NCI-H1417 treated with DMSO at 0.1 percent for 48 hours (cell line): ENCODE measurements at places on chromosomes 12 and 14.

GRCh38 chr12:21648378-21648777, 9.3 kb downstream of the LDHB start:
- DNase-seq, result no peak

- DNase-seq, result no peak
Measured at GRCh38 chr14:75280831-75281653, 2.4 kb downstream of the FOS start.

DNA sequence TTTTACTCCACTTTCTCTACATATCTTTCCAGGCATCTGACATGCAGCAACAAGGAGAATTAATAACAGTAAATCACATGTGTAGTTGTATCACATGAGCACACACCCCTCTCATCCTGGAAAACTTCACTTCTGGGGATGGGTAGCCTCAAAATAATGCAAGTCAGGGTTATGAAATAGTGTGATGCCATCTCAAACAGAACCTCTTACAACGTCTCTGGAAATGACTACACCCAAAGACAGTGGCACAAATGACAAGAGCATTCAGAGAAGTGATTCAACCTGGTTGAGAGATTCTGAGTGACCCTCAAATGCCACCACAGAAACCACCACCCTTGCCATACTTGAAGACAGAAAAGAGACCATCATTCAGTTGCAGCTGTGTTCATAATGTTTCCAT, 2.8 kb downstream of the DIO2 start:
- DNase-seq, result no peak

DNA sequence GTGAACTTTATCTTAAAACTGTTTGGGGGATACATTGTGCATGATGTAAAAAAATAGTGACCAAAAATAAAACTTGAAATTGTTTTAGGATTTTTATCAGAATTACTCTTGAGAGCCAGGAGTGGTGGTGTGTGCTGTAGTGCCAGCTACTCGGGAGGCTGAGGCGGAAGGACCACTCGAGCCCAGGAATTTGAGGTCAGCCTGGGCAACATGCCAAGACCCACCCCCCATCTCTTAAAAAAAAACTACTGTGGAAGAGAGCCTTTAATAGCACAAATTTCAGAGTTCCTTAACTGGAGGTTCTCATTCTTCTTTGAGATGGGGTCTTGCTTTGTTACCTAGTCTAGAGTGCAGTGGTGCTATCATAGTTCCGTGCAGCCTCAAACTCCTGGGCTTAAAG, 21.5 kb downstream of the CPSF2 start:
- DNase-seq, result no peak

DNA sequence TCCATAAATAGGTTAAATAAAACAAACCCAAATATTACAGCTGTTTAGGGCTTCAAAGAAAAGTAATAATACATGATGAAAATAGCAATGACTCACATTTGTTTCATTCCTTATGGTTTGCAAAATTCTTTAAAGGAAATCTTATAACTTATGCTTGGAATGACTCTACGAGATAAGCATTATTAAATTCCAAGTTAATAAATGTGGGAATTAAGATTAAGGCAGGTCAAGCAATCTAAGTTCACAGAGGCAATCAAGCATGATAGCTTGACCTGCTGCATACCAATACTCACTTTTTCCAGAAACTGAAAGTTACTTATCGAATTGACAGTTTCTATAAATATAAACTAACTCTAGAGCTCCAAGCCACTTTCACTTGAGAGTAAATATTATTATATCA, 1002.9 kb upstream of the SEL1L start:
- no peak for DNase-seq

- DNase-seq, result no peak
Measured at GRCh38 chr12:87272851-87273250, 756.4 kb downstream of the C12orf50 start.

DNA sequence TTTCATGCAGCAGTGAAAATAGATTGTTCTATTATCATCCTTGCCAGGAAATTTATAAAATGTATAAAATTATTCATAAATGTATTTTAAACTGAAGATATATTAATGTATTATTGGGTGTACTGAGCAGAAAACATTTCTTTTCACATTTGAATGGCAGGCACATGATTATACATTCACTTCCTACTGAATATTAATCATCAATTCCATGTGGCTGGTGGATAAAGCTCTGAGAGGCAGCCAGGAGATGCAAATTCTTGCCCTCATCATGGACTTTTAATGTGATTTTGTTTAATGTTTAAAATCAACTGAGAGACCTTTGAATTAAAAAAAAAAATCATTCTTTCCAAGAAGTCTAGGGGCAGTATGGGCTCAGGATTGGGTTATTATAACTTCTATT, 40.8 kb downstream of the ANO6 start:
- DNase-seq, result no peak

DNA sequence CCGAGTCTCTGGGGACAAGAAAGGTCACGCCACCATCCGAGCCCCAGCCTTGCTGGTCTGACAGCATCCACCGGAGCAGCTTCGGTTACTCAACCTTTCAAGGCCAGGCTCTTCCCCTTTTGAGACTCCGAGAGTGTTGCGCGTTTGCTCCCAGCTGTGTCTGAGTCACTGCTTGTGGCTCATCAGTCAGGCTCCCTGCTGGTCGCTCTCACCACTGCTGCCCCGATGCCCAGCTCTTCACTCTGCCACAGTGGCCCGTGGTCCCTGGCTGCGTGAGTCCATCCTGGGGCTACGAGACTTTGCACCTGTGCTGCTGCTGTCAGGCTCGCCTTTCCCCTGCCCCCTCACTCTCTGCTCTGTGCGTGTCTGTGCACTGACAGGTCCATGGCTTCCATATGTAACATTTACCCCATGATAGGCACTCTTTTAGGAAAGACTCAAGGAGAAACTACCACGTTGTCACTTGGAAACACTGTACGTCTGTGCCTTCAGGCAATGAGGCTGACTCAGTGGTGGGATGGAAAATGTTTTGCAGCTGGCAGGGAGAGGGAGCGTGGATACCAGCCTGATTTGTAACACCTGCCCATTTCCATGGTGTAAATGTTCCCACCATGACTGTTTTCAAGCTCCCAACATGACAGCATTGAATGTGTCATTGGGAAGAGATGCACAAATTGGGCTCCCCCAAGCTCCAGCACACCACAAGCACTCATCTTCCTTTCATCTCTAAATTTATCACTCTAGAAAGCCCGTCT, 350.7 kb downstream of the TMEM132D start:
- DNase-seq, result no peak
